NCI-H1417 (cell line): ENCODE measurements at places on chromosomes 1 and 21.

GRCh38 chr1:187877220-187877619 lies 1048.5 kb downstream of the PLA2G4A start:
- peak; percentile 85 for DNase-seq

DNA sequence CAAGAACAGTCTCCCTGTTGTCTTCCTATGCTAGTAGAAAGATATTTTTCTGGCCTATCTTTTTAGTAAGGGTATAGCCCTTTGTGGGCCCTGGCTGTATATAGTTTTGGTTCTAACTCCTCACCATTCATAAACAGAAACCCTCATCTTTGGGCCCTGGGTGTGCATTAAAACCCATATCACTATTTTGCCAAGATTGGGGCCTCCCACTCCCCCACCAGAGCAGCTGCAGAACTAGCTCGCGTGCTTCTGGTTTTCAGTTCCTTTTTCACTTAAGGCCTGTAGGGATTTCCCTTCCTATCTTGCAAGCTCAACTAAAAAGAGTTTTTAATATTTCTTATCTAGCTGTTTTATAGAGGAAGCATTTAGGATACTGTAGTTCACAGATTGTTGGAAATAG lies 106.4 kb downstream of the RGL1 start:
- no peak for DNase-seq

DNA sequence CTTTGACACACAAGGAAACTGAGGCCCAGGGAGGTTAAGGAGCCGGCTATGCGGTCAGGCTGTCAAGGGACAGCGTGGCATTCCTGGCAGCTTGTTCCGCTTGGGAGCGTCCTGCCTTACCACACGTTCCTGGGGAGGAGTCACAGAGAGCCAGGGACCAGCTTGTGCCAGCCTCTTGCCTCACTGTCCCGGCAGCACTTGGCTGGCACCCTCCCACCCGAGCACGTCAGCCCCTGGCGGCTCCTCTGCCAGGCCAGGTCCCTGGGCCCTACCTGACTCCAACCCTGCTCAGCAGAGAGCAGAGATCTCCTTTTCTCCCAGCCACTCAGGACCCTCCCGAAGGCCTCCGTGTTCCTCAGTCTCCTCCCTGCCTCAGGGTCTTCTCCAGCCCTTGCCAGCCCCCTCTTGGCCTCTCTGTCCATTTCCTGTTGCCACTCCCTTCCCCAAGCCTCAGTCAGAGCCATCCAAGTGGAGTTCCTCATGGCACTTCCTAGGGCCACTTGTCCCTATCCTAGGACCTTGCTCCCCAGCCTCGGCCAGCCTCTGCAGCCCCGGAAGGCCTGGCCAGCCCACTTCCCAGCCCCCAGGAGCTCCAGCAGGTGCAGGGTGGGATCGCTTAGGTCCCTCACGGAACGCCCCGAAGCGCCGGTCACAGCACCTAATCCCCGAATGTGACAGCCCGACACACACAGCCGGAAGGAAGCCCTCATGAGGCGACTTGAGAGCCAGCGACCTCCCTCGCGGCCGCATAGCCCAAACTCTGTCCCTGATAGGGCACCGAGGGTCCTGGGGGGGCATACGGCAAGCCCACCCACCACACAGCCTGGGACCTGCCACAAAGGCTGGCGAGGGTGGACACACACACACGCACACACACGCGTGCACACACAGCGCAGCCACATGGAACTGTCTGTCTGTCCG lies 130.3 kb downstream of the CASZ1 start:
- no peak for DNase-seq

- DNase-seq, result no peak
Measured at GRCh38 chr1:200971428-200971903, 52.0 kb downstream of the KIF21B start.

DNA sequence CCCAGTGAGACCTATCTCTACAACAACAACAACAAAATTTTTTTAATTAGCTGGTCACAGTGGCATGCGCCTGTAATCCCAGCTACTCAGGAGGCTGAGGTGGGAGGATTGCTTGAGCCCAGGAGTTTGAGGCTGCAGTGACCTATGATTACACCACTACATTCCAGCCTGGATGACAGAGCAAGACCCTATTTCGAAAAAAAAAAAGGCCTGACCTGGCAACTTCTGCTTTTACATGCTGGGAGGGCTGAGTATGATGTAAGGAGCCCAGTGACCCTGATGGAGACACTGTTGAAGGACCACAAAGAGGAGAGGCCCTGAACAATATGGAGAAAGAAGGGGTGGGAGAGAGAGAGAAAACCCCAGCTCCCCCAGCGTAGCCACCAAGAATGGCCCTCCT lies 9.2 kb upstream of the VPS26C start:
- no peak for DNase-seq

DNA sequence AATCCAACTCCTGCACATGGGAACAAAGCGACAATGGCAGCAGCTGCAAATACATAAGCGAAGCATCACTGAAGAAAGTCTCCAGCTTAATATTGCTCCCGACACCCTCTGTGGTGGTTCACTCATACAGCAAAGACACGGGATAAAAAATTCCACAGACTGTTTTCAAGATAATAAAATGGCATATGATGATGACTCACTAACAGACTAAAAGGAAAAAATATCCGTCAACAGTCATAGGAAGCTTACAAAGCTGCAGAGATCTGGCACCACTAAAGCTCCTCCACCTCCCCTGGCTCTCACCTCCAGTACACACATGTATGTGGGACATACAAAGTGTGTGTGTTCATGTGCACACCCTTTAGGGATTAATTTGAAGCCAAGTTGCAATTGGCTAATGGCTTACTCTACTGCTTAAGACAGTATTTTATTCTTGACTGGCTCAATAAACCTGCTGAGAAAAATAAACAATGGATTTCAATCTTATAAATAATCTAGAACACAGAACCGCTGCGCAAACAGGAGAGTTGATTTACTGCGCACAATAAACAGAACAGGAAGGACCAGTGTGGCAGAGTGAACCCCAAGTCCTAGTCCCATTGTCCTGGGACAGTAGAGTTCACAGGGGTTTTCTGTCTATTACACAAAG lies 94.4 kb downstream of the SLC45A1 start:
- DNase-seq, result no peak

GRCh38 chr1:180123463-180123936 lies 31.2 kb upstream of the QSOX1 start:
- no peak for DNase-seq

DNA sequence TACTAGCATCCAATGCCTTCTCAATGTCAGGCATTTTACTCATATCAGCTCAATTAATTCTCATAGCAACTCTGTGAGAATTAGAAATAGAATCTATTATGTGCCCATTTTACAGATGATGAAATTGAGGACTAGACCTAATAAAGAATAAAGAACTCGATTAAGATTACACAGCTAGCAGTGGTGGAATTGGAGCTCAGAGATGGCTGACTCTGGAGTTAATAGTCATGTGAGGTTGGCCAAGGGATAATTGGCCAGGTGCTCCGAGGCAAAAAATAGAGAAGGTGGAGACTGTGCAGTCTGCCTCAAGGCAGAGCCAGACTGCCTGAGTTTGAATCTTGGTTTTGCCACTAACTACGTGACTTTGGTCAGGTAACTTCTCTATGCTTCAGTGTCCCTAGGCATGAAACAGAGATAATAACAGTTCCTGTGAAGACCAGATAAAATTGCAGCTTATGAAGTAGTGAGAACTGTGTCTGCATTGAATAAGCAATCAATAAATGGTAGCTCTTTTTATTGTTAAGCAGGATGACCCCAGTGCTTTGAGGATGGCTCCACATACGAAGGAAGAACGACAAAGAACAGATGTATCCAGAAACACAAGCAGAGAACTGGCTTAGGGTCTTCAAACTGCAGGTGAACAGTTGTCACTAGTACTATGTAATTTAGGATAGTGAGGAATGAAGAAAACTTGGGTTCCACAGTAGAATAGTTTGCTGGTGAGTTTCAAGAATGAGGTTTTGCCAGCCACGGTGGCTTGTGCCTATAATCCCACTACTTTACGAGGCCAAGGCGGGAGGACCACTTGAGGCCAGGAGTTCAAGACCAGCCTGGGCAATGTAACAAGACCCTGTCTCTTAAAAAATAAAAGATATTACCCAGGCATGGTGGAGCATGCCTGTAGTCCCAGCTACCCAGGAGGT lies 6.9 kb upstream of the CCSAP start:
- no peak for DNase-seq
